ENCODE measurements at places on chromosomes 16 and 17.

GRCh38 chr17:47188271-47188875, 722 bp downstream of the CDC27 start:
- DNase-seq: no peak

DNA sequence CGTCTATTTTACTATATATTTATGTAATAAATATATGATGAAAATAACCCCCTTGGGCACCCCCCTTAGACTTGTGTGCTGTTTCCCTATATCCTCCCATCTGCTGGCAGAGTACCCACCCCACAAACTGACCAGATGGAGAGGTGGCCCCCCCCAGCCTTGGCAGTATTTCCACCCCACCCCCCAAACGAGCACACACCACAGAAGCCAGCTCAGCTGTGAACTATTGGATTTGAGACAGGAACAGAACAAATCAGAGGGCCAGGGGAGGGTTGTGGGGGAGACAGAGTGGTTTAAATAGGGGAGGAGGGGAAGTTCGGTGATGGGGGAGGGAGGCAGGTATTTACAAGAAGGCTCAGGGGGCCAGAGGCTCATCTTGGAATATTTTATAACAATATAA, 7.8 kb downstream of the NR1D1 start:
- DNase-seq: no peak

DNA sequence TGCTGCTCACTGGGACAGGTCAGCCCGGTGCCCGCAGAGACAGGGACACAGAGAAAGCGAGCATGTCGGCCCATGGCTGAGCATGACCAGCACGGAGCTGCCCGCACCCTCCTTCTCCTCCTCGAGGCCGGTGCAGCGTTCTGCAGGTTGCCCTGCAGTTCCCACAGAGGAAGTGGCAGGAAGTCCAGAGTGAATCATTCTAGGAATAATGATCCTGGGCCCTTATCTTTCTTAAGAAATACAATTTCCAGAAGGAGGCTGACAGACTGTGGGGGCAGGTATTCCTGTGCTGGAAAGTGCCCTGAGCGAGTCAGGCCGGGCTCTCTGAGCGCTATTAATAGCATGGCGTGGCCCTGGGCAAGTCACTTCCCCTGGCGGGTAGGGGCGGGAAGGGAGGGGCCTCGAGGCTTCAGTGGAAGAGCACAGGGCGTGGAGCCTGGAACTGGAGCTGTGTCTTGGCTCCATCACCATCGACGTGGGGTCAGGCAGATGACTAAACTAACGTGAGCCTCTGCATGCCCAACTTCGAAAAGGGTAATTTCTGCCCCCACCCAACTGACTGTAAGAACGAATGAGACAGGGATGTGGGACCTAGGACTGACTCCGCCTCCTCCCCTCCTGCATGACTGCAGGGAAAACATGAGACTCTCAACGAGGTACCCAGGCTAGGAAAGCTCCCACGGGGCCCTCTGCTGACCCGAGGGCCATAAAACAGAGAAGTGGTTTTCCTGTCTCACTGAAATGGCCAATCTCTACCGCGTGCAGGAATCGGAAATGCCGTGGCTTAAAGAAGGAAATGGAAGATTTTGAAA, 9.8 kb downstream of the TMEM204 start:
- peak; percentile 64 for DNase-seq

GRCh38 chr17:48907713-48908046, 527 bp upstream of the UBE2Z start:
- DNase-seq: no peak

GRCh38 chr16:85864965-85865364, 34.0 kb upstream of the IRF8 start:
- no peak for DNase-seq

DNA sequence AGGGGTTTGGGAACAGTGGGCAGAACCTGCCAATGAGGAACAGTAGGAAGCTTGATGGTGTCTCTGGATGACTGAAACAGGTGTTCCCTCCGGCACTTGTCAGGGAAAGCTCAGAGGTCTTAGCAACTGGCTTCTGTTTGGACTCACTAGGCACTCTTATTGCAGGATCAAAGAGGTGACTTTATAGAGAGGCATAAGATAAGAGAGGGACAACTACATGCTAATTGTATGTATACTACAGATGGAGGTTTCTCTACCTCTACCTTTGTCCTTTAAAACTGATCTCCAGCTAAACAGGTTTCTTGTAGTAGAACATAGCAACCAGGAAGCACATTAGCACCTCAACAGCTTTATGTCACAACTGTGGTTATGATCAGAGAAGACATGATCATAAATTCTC, 7.6 kb downstream of the CNTD1 start:
- no peak for DNase-seq

DNA sequence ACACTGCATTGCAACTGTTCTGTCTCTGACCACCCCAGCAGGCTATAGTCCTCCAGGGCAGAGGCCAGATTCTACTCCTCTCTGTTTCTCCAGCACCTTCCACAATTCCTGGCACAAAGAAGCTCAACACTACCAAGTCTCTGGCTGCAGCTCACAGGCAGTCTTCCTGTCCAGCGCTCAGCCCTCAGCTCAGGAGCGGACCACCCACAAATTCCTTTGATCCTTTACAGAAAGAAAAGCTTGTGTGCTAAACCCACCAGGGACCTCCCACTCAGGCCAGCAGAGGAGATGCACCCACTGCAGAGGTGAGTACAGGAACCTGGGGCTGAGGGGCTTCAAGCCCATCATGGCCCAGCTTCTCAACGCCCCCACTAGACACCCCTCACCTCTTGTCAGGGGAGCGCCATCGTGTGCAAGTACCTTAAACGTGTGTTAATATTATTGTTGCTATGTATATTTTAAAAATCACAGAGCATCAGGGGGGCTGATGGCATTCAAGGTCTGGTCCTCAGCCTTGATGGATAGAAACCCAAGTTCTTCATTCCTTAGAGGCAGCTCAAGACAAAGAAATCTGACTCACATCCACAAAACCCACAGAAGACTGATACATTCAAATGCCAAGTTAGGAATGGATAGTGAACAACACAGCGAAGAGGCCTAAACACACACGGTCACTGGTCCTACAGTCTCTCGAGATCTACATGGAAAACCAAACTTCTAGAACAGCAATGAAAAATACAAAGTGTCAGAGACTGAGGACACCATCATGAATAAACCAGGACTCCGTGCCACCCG, 8.4 kb downstream of the HSDL1 start:
- DNase-seq: no peak

- DNase-seq: no peak
Measured at GRCh38 chr17:37123941-37124820, 175.4 kb downstream of the AATF start.

GRCh38 chr17:7932949-7933348, 943 bp downstream of the CNTROB start:
- peak; percentile 29 for DNase-seq

GRCh38 chr17:45910667-45911066, 16.3 kb downstream of the MAPT start:
- no peak for DNase-seq

- no peak for DNase-seq
Measured at GRCh38 chr17:67246403-67246652, 1.3 kb upstream of the HELZ start.

DNA sequence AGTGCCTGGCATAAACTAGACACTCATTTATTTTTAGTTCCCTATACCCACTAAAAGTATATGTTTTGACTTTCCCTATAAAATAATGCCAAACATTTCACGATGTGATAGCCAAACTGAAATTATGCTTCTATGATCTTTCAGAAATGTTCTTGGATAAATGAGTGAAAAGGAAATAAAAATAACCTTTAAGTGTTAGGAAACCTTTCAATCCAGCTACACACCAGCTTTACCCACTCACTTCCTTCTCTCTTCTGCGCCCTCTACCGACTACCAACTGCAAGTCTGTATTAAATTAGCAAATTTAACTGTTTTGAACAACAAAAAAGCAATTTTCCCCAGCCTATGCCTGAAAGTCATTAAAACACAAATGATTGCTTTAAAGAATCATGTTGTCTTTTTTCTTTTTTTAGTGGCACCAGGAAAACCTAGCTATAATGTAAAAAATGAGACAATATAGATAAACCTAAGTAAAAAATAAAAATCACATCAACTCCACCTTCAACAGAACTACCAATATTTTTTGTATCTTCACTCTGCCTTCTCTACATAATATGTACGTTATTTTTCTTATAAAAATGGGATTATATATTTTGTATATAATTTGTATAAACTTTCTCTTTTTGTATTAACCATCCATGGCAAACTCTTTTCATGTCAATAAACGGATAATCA, 13.2 kb upstream of the TMEM100 start:
- peak; percentile 5 for DNase-seq

GRCh38 chr16:10760858-10761257, 17.2 kb downstream of the NUBP1 start:
- no peak for DNase-seq

- no peak for DNase-seq
Measured at GRCh38 chr16:57908409-57908987, 62.4 kb downstream of the CNGB1 start.

GRCh38 chr17:15507896-15508295, 40.5 kb upstream of the CDRT4 start:
- DNase-seq: no peak

GRCh38 chr16:50204453-50205108, 51.5 kb downstream of the TENT4B start:
- DNase-seq: no peak

GRCh38 chr17:75774471-75774990, 9.5 kb upstream of the GALK1 start:
- DNase-seq: no peak

GRCh38 chr17:5669191-5669590, 84.9 kb upstream of the NLRP1 start:
- DNase-seq: no peak

DNA sequence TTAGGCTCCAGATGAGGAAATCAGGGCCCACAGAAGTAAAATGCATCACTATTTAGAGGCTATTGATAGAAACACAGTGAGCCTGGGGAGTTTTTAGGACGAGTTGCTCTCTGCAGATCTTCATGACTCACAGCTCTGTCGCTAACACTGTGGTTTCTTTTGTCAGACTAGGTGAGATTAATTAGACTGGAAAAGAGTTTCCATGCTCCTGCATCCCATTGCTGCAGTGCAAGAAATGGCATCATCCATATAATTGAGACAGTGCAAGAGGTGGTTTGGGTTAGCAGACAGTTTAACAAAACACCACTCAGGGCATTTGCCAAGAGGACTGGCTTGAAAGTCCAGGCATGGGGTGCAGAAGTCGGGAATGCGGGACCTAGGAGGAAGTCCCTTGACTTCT, 198.8 kb upstream of the CACNG5 start:
- DNase-seq: no peak

GRCh38 chr17:58383892-58384462, 32.0 kb upstream of the SUPT4H1 start:
- no peak for DNase-seq

- DNase-seq: peak; percentile 51
Measured at GRCh38 chr16:5056352-5056751, 9.4 kb downstream of the C16orf89 start.

DNA sequence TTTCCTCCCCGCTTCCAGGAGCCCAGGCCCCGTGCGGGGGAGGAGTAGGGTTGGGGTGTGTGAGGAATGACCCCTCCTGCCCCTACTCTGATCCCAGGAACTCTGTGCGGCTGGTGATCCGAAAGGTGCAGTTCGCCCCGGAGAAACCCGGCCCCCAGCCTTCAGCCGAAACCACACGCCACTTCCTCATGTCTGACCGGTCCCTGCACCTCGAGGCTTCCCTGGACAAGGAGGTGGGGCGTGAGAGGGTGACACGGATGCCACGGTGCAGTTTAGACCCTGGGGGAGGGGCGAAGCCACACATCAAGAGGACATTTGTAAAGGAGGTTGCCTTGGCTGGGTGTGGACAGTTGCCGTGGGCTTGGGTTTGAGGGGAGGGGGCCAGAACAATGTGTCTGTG, 7.4 kb downstream of the ARRB2 start:
- DNase-seq: no peak

GRCh38 chr17:55090079-55090492, 121.5 kb downstream of the STXBP4 start:
- peak; percentile 11 for DNase-seq

Measured in activated T-cell treated with anti-CD3 and anti-CD28 coated beads for 48 hours (primary cell).